ENCODE measurements at places on chromosomes 7 and 10. TPM values are rescaled to one million over a fixed set of nuclear protein-coding genes. Genes with fewer than 3 reads are reported as not detected.

Gene GJC3
- total RNA-seq = not detected

Gene NOS3
- 4.3 TPM for total RNA-seq

Gene CC2D2B
- 30.5 TPM for total RNA-seq

Gene AZGP1
- total RNA-seq = 27.6 TPM

Gene SNCG
- total RNA-seq = not detected

Gene OR2A1
- not detected for total RNA-seq

Gene CRYGN
- not detected for total RNA-seq

Gene C10orf62
- total RNA-seq = not detected

Gene FLNC
- total RNA-seq = 23.1 TPM

Gene HOXA6
- 23.9 TPM for total RNA-seq

Gene GAD2
- total RNA-seq = not detected

Gene SDK1
- 80.9 TPM for total RNA-seq

Gene DDX56
- total RNA-seq = 67.8 TPM

Gene CYP2C9
- 214 TPM for total RNA-seq

Gene PBLD
- total RNA-seq = 241 TPM

Gene TCAF2
- 1.7 TPM for total RNA-seq

Gene OR2A42
- not detected for total RNA-seq

Gene AKR1C4
- not detected for total RNA-seq

Gene CFTR
- 40.7 TPM for total RNA-seq

Gene CHAT
- total RNA-seq = 3.8 TPM

Gene RPEL1
- total RNA-seq = not detected

Gene PDE6C
- total RNA-seq = not detected

Gene PDCD4
- total RNA-seq = 318 TPM

Gene DPP6
- not detected for total RNA-seq

Gene DYNC1I1
- 4.9 TPM for total RNA-seq

Gene MCM10
- 6.2 TPM for total RNA-seq

Gene BCAP29
- total RNA-seq = 10.9 TPM

Gene SLC13A1
- total RNA-seq = 93.2 TPM

Gene TAF5
- total RNA-seq = 4.8 TPM

Gene WEE2
- total RNA-seq = not detected

Gene GSTK1
- total RNA-seq = 530 TPM

Gene OR2A7
- total RNA-seq = 10.9 TPM

Gene CNTNAP2
- total RNA-seq = 1.5 TPM

Gene MYL10
- not detected for total RNA-seq

Gene COL1A2
- 404 TPM for total RNA-seq

Gene ZNF503
- total RNA-seq = 5.2 TPM

Gene MYH16
- not detected for total RNA-seq

Gene C10orf105
- not detected for total RNA-seq

Gene NYAP1
- total RNA-seq = 0.38 TPM

Gene GIMAP5
- 21.2 TPM for total RNA-seq

Gene GUSB
- total RNA-seq = 52.4 TPM

Gene MEOX2
- not detected for total RNA-seq

Gene TLL2
- 0.27 TPM for total RNA-seq

Gene FXYD4
- not detected for total RNA-seq

Measured in Peyer's patch (tissue), 4 donors.